ENCODE measurements at places on chromosomes 16 and 17. TPM values are rescaled to one million over a fixed set of nuclear protein-coding genes. Genes with fewer than 3 reads are reported as not detected.

Gene ST6GALNAC2
- not detected for total RNA-seq

Gene NUDT16L1
- 65.1 TPM for total RNA-seq

DNA sequence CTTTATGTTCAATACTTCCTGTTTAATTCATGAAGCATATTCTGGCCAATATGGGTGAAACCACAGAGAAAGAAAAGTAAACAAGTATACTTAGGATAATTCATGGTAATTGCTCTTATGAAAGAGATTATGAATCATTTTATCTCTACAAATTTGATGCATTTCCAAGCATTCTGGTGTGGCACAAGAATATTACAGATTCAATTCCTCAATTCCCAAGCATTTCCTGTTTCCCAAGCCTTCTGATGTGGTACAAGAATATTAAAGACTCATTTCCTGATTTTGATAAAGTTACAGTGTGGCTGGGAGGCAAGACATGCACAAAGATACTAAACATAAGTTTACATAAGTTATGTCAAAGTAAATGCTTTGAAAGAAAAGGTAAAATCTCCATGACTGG is 126.1 kb upstream of the NUDT7 start:
- H3K4me3 ChIP-seq: no peak overlapping the region
- H3K4me1 ChIP-seq: no peaks in the 10 kb centered on the region
- H3K27me3 ChIP-seq: no peaks in the 10 kb centered on the region
- no peaks in the 10 kb centered on the region for H3K36me3 ChIP-seq

GRCh38 chr17:59396134-59396826 is 64.8 kb downstream of the YPEL2 start:
- no peaks in the 10 kb centered on the region for H3K27me3 ChIP-seq
- no peaks in the 10 kb centered on the region for H3K4me1 ChIP-seq
- no peak overlapping the region for H3K27ac ChIP-seq
- H3K4me3 ChIP-seq: no peak overlapping the region

DNA sequence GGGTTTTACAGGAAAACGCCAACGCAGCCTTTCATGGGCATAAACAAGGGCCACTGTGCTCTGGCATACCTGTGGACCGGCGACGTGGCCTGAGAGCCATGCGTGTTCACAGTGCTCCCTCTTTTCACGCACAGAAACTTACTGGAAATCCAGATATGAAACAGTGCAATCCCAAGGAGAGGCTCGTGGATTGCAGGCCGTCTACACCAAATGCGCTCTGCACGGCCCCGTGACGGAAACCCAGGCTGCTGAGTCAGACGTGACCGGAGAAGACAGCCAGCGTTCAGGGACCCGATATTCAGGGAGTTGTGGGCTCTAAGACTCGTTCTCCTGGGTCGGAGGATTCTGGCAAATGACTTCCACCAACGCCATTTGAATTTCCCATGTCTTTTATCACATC is 129.2 kb downstream of the FOXL1 start:
- no peak overlapping the region for H3K4me3 ChIP-seq
- H3K27ac ChIP-seq: no peak overlapping the region
- no peaks in the 10 kb centered on the region for H3K36me3 ChIP-seq
- no peaks in the 10 kb centered on the region for H3K4me1 ChIP-seq

DNA sequence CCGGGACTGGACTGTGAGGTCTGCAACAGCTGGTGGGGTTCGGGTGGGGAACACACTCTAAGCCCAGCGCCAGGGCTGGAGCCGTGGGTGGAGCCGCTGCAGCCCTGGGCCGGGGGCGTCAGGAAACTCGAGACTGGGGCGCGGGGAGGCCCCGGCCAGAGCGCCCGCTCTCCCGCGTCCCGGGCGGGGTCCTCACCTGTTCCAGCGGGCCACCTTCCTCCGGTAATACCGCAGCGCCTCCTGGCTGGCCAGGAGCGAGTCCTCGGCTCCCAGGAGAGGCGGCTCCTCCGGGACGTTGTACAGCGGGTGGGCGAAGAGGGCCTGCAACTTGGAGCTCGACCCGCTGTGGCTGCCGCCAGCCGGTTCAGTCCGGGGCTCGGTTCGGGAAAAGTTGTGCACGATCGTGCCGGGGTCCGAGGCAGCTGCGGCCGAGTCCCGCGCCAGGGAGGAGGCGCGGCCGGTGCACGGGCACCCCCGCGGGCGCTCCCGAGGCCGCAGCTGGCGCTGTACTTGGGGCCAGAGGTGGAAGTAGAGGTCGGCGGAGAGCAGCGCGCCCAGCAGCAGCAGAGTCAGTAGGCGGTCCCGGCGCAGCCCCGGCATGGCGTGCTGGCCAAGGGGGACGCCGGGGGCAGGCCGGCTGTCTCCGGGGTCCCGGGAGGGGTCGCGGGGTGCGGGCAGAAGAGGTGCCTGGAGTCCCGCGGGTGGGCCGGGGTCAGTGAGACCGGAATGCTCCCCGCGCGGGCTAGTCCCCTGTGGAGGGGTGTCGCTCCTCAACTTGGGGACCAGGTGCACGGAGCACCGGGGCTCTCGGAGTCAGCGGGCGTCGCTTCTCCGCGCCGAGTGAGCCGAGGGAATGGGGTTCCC is 868 bp downstream of the FAM20A start:
- H3K4me3 ChIP-seq: peak overlapping the region; percentile 81
- H3K27ac ChIP-seq: no peak overlapping the region
- peaks cover 38% of the 10 kb centered on the region for H3K4me1 ChIP-seq
- peaks cover 42% of the 10 kb centered on the region for H3K27me3 ChIP-seq
